ENCODE measurements at places on chromosomes 13 and 19. TPM values are rescaled to one million over a fixed set of nuclear protein-coding genes. Genes with fewer than 3 reads are reported as not detected.

ZNF793 gene
- total RNA-seq, result 2.3 TPM

NPHS1 gene
- not detected for total RNA-seq

GNG7 gene
- 0.25 TPM for total RNA-seq

DNA sequence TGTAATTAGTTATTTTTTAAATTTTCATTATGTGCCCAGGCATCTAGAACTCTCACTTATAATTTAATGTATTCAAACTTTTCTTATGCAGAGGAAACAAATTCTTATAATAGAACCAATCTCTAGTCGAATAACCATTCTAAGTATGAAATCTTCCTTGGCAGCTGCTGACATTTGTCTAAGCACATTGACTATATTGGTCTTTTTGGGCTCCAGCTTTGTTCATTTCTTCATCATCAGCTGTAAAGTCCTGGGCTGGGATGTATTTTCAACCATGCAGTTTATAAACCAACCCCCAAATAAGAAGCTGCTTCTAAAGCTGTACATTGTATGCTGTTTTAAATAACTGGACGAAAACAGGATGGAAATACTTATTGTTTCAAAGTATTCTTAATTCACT, 2.3 kb upstream of the MICU2 start:
- DNase-seq, result no peak

MRPL4 gene
- 58.6 TPM for total RNA-seq

- DNase-seq, result no peak
Measured at GRCh38 chr13:111152844-111153243, 37.7 kb downstream of the ARHGEF7 start.

ZNF610 gene
- total RNA-seq, result 1.2 TPM

Measured in activated CD4-positive, alpha-beta memory T cell treated with anti-CD3 and anti-CD28 coated beads, Interleukin-2, amount 10 ng/mL, durations not matched to agents 7 days and 5 days (primary cell).